ENCODE measurements at places on chromosomes 7 and 10.

DNA sequence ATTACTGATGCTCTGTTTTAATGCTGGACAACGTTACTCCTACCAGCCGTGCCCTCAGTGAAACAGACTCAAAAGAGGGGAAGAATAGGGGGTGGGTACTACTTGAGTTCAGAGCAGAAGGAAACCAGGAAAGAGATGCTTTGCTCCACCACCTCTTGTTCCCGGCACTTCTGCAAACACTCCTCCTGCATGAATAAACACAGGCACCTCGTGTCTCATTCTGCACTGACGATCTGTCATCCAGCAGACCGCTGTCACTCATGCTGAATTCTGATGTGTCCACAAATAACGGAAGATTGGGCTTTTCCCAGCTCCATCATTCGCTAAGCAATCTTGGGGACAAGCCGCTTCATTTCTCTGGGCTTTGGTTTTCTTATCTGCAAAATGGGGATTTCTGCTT is 26.7 kb downstream of the YWHAG start:
- no peak for DNase-seq

DNA sequence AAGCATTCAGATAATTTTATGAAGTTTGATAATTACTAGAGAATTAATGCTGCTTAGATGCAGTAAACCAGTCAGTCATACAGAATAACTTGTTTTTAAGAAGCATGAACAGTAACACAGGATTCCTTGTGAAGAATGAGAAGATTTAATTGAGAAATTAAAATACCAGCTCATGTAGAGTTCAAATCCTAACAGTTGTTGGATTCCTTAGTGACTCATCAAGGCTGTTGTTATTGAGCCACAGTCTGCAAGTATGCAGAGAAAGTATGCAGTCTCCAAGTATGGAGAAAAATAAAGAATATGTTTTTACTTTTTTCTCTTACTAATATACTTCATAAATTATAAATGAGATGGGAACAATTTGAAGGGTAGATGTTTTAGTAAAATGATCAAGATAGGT is 30.2 kb upstream of the CYP26C1 start:
- DNase-seq = no peak

- DNase-seq = no peak
Measured at GRCh38 chr7:1369916-1370657, 89.2 kb downstream of the MICALL2 start.

- DNase-seq = no peak
Measured at GRCh38 chr7:24409431-24410024, 125.5 kb downstream of the NPY start.

DNA sequence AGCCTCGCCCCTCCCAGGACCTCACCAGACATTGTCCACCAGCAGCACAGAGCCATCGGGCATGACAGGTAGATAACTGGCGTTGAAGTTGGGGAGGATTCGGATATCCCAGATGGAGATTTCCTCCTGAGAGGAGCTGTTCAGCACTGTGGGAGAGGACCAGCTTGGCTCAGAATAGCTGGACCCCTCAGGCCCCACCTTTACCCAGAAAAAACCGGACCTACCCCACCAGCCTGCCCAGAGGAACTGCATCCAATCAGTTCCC is 1.5 kb downstream of the TRAPPC14 start:
- DNase-seq = no peak

Data from CD4-positive, CD25-positive, alpha-beta regulatory T cell (primary cell).